ENCODE measurements at places on chromosomes 6 and 20. TPM values are rescaled to one million over a fixed set of nuclear protein-coding genes. Genes with fewer than 3 reads are reported as not detected.

The SIRPD gene
- not detected for total RNA-seq

The BMP2 gene
- 0.64 TPM for total RNA-seq

The SLC22A1 gene
- 1.7 TPM for total RNA-seq

The BPIFB2 gene
- total RNA-seq, result not detected

The SRF gene
- 10.8 TPM for total RNA-seq

The DYNLT2 gene
- total RNA-seq, result 0.81 TPM

The RHAG gene
- total RNA-seq, result not detected

The TMC2 gene
- not detected for total RNA-seq

The RBM24 gene
- total RNA-seq, result 10.3 TPM

The SF3B5 gene
- 220 TPM for total RNA-seq

The XKR7 gene
- 0.02 TPM for total RNA-seq

The DPPA5 gene
- not detected for total RNA-seq

The MCCD1 gene
- total RNA-seq, result not detected

The SESN1 gene
- 10.7 TPM for total RNA-seq

The THEMIS gene
- not detected for total RNA-seq

The SLC35D3 gene
- total RNA-seq, result not detected

The TOMM6 gene
- total RNA-seq, result 266 TPM

The PTK7 gene
- 4.1 TPM for total RNA-seq

The MOG gene
- total RNA-seq, result not detected

The BTN1A1 gene
- total RNA-seq, result not detected

The HLA-DMA gene
- 3.4 TPM for total RNA-seq

The SNAP25 gene
- 20.3 TPM for total RNA-seq

The PI3 gene
- total RNA-seq, result 2.5 TPM

The KHDRBS2 gene
- total RNA-seq, result not detected

The TSPYL1 gene
- 24.3 TPM for total RNA-seq

The TPX2 gene
- 115 TPM for total RNA-seq

The HEY2 gene
- total RNA-seq, result not detected

The RBPJL gene
- not detected for total RNA-seq

The SLC35F1 gene
- not detected for total RNA-seq

The KIAA1755 gene
- 0.13 TPM for total RNA-seq

The RTF2 gene
- 88.4 TPM for total RNA-seq

The PACRG gene
- total RNA-seq, result not detected

The FAM217A gene
- total RNA-seq, result not detected

Data from A549 treated with ZK216348 at 1 μM for 4 hours (cell line).